Smooth muscle cell of trachea (primary cell): ENCODE measurements at places on chromosomes 1 and 21. TPM values are rescaled to one million over a fixed set of nuclear protein-coding genes. Genes with fewer than 3 reads are reported as not detected.

PRRX1 gene
- total RNA-seq: 194 and 270 TPM in 2 replicates

GNAT2 gene
- 0.17 and 0.29 TPM in 2 replicates for total RNA-seq

DPT gene
- 1.8 and 2.3 TPM in 2 replicates for total RNA-seq

NT5C1A gene
- not detected in 2 replicates for total RNA-seq

TMPRSS2 gene
- total RNA-seq: not detected in 2 replicates
